ENCODE measurements at places on chromosomes 16 and 17.

- peak; percentile 46 for DNase-seq
Observed at GRCh38 chr16:22321340-22322001, 24.3 kb downstream of the POLR3E start.

DNA sequence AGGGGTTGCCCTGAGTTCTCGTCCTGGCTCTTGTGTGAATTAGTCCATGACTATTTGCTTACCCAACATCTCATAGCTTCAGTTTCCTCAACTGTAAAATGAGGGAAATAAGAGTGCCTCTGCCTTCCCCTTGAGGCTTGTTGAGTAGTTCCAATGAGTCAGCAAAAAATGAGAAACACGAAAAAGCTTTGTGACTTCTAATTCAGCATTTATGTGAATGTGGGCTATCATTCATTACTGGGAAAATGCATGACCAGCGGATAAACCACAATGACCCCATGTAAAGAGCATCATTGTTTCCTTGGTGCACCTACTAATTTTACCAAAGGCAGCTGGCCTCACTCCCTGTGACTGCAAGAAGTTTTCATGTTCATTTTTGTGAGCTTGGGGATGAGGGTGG lies 374.6 kb upstream of the HSBP1 start:
- no peak for DNase-seq

- DNase-seq: no peak
Observed at GRCh38 chr16:3050487-3050886, 4.1 kb downstream of the MMP25 start.

GRCh38 chr16:63856537-63856936 lies 1265.3 kb downstream of the CDH11 start:
- no peak for DNase-seq

DNA sequence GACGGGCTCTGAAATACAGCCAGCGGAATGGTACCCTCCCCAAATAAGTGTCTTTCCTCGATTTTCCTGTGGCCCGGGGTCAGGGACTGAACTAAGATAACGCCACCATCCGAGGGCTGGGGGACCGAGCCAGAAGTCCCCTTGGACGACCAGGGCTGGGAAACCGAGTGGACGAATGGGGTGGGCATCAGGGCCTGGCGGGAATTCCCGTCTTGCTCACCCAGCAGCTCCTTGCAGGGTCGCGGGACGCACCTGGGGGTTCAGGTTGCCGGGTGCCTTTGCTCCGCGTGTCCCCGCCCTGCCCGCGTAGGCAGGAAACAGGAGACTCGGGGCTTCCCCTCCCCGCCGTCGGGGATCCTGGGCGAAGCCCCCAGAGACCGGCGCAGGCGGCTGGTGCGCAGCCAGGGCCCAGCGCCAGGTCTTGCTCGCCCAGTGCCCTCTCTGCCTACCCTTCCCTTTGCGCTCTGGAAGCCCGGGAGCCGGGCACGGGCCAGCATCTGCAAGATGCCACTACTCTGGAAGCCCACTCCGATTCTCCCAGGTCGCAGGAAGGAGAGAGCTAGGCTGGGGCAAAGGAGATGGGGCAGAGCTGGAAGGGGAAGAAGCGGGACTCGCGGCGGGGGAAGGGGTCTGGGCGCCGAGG lies 665 bp upstream of the GRIN2C start:
- no peak for DNase-seq

DNA sequence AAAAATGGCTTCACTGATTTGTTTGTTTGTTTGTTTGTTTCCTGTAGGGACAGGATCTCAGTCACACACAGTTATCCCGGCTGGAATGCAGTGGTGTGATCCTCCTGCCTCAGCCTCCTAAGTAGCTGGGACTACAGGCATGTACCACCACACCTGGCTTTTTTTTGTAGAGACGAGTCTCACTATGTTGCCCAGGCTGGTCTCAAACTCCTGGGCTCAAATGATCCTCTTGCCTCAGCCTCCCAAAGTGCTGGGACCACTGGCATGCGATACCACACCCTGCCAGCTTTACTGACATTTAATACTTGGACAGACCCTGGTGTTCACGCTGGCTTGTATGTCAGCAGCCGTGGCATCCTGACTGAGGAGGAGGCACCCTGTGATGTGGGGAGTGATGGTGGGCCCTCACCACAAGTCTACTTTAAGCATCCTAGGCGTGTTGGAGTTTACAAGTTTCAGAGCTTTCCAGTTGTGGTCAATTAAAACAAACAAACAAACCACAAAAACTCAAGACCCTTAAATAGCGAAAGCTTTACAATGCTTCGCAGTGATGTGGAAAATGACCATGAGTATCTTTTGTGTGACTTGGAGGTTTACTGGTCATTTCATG lies 5.1 kb downstream of the ABCA3 start:
- DNase-seq: no peak

GRCh38 chr17:32673964-32674363 lies 187.2 kb downstream of the CDK5R1 start:
- no peak for DNase-seq

DNA sequence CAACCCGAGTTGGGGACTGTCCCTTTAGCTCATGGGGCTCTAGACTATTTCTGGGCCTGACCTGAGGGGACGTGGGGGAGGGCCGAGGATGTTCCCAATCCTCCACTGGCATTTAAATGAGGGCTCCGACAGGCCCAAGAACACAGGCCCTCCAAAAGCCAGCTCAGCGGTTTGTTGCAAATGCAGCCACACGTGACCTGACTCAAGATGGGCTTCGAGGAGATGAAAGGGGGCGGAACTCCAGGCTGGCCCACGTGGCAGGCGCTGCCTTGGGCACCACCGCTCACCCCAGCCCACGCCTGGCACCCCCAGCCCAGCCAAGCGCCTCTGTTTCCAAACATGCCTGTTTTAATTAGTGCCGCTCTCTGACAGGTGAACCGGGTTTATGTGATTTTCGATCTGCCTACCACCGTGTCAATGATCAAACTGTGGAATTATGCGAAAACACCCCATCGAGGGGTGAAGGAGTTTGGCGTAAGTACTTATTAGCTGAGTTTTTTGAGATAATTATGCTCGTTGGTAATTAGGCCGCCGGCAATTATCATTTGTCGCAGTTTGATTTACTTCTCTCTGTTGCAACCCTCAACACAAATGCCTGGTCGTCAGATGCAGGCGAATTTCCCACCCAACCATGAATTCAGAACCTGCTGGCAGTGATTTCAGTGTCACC lies 226.7 kb downstream of the KATNIP start:
- DNase-seq: no peak

DNA sequence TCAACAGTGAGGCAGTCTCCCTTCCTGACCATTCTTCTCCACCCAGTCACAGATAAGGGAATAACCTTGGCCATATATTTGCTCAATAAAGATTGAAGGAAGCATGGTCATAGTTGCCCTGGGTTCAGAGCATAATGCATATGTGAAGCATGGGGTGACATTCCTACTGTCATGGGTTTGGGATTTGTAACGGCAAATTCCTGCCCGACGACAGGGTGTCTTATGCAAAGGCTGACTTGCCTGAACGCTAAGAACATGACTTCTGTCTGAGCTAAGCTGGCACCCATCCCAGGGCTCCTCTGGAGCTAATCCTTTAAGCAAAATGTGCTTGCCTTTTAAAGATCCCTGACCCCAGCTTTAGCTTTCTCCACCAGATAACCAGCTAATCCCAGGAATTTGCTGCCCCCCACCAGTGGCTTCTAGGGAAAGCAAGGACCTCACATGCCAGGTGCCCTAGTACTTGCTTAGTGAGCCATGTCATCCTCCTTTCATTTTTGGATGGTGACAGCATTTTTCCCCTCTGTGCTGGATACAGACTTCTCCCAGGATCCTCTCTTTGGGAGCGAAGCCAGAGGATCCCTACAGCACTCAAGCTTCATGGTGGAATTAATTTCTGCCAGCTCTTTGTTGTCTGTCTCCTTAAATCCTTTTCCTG lies 11.7 kb downstream of the SLC7A6OS start:
- DNase-seq: no peak

DNA sequence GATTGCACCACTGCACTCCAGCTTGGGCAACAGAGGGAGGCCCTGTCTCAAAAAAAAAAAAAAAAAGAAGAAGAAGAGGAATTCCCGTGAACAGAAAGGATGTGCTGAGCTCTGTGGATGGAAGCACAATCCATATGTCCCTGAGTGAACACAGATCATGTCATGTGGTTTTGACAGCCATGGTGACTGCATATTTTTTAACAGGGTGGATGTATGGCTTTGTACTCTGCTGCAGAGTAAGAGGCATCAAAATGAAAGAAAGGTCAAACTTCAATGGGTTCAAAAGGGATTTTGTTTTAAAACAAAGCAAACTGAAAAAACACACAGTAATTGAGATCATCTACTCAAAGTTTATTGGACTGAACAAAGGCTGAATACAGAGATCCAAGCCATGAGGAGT lies 31.5 kb downstream of the MXRA7 start:
- DNase-seq: no peak

- DNase-seq: no peak
Observed at GRCh38 chr16:10616756-10617640, 36.6 kb upstream of the EMP2 start.

DNA sequence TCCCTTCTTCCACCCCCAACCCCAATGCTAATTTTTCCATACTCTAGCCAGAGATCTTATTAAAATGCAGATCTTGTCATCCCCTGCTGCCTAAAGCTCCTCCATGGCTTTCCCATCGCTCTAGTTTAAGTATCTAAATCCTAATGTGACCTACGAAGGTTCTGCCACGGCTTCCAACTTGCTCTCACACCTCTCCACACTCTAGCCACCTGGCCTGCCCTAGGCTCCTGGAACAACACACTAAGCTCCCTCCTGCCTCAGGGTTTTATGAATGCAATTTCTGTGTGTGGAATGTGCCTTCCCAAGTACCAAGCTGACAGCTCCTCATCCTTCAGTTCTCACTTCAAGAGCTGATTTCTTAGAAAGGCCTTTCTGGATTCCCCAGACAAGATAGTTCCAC lies 16.6 kb downstream of the NXPH3 start:
- DNase-seq: no peak

DNA sequence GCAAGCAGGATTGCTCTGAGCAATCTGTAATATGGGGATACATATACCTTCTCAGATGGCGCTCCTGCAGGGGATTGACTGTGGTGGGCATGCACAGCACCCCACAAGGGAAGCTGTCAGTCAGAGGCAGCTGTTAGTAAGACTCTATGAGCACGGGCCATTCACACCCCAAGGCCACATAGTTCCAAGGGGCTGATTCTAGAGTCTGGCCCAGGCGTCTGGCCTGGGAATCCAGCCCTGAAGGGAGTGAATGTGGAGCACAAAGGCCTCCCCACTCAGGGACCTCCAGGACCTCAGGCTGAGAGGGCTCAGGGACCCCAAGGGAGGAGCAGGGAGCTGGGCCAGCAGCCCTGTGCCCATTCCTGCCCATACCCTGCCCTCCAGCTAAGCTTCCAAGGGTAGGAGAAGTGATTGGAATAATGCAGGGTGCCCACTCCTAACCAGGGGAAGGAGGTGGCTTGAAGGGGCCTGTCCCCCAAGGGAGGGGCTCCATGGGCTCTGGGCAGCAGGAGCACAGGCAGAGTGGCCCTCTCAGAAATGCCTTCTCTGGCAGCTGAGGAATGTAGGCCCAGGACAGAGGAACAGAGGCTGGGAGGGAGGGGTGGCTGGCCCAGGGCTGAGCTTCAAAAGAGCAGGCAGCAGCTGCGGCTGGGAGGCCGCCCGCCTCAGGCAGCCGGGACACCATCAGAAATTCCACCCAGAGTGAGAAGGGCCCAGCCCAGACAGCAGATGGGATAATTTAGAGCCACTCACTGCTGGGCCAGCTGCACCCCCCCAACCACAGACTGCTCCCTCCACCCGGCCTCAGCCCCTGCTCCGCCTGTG lies 48.9 kb upstream of the MRPS23 start:
- DNase-seq: no peak

GRCh38 chr17:14201988-14202380 lies 34.7 kb downstream of the CDRT15 start:
- DNase-seq: no peak

DNA sequence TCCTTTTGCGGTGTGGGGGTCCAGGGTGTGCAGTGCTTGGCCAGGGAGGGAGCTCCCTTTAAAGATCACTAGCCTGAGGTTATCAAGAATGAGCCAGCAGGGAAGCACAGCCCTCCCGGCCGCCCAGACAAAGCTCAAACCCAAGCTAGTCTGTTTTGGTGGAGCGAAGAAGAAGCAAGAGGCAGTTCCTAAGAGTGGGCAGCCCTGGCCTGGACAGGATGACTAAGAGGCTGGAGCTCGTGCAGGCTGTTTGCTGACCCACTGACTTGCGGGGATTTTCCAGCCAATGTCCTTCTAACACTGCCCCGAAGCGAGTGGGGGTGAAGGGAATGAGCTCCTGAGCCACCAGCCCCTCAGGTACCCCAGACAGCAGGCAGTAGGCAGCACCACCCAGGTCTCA lies 134.4 kb downstream of the COPRS start:
- no peak for DNase-seq

DNA sequence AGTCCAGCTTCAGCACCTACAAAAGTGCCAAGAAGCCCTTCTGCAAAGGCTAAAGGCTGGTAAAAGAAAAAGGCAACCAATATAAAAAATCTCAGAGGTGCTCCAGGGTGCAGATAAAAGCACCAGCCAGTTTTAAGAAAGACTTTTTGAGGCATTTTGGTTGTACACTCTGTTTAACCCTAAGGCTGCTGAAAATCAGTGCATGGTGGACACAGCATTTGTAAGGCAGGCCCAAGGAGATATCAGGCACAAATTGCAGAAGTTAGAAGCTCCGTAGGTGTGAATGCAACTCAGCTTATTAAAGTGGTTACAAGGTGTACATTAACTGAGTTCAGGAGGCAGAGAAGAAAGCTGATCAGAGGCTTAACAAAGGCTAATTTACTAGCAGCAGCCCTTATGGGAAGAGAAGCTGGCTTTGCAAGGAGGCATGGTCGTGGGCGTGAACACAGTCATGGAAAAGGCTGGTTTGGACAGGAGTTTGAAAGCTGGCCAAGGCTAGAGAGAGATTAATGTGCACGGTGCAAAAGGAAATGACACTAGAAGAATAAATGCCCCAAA lies 21.1 kb downstream of the ACSM1 start:
- no peak for DNase-seq

DNA sequence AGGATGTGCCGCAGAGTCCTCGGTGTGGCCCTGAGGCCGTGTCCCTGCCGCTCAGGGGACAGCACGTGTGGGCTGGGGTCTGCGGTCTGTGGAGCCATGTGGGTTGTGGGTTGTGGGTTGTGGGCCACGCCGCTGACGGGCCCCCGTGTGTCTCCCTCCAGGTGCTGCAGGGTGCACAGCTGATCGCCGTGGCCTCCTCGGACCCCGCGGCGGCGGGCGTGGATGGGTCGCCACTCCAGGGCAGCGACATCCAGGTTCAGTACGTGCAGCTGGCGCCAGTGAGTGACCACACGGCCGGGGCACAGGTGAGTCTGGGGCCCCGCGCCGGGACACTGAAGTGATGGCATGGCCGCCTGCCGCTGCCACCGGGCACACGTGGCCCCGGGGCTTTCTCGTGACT lies 120.7 kb downstream of the BANP start:
- no peak for DNase-seq

DNA sequence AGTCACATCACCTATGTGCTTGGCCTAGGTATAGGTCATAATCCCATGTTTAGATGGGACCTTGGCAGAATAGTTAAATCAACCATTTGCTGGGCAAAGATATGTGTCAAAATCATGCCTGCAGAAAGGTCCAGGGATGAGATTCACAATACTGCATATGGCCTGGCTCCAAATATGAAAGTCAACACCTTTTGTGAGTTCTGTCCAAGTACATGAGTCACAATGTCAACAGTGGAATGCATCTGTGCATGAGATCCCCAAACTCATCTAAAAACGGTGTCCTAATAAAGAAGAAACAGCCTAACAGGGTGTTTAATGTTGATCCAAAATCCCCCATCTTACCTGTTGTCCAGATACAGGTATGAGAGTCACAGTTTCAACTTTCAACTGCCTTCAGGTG lies 1847.5 kb downstream of the TP53TG3F start:
- no peak for DNase-seq
